ENCODE measurements at places on chromosomes 11 and 22.

DNA sequence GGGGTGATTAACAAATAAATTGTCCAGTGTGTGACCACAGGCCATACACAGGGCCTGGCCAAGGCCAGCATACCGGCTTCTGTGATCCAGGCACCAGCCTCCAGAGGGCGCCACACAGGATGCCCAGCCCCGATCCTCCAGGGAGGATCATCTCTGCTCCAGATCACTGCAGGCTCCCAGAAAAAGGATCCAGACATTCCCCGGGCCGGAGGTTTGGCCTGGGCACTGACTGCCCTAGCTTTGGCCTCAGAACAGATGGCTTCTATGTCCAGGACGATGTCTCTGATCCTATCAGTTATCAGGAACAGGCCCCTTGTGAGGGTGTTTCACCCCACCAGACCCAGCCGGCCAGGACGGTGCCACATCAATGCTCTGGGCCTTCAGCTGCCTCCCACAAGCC, 74.5 kb upstream of the LMO1 start:
- no peak for DNase-seq

GRCh38 chr11:129021295-129021694, 78.6 kb upstream of the TP53AIP1 start:
- no peak for DNase-seq

GRCh38 chr11:65415499-65416340, 6.9 kb upstream of the NEAT1 start:
- no peak for DNase-seq

- no peak for DNase-seq
Observed at GRCh38 chr22:46242076-46242475, 8.0 kb downstream of the CDPF1 start.

DNA sequence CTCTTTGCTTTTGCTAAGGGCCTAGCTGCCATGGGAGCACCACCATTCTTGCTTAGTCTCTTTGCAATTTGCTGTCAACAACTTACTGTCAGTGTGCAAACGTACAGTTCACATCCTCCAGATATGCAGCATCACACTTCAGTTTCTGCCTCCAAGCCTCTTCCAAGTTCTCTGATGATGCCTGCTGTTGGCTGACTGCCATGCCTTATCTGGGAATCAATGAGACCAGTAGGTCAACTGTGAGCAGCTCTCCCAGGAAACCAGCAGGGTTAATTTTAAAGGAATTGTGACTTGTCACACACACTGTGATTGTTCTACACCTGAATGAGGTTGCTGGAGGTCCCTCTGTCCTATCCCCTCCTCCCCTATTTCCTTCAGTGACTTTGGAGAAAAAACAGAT, 56.0 kb downstream of the COPB1 start:
- DNase-seq = no peak

GRCh38 chr11:124662106-124662505, 11.4 kb downstream of the SIAE start:
- DNase-seq = no peak

All from forelimb muscle (tissue), 1 donor.